ENCODE measurements at places on chromosomes 6 and 20.
A peak's percentile ranks its signal among the peaks of the same experiment; 100 is the strongest.

- DNase-seq: no peak
Observed at GRCh38 chr6:51203504-51203903, 384.8 kb downstream of the TFAP2B start.

GRCh38 chr20:32535953-32536823 is 48.9 kb downstream of the NOL4L start:
- peak; percentile 78 for DNase-seq

DNA sequence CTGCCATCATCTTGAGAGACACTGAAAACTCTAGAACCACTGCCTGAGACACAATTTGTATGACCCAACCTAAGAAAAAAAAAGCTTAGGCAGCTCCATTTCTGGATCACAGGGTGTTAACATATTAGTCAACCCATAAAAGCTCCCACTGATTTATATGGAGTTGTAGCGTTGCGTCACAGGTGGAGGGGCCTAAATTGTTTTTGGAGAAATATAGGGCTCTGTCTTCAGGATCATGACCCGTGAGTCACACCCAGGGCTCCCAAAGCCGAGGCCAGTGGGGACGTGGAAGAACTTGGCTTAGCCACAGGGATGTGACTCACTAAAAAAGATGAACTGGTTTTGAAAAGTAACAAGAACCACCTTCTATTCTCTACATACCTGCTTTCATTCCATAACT is 116.5 kb upstream of the BMP2 start:
- DNase-seq: no peak

DNA sequence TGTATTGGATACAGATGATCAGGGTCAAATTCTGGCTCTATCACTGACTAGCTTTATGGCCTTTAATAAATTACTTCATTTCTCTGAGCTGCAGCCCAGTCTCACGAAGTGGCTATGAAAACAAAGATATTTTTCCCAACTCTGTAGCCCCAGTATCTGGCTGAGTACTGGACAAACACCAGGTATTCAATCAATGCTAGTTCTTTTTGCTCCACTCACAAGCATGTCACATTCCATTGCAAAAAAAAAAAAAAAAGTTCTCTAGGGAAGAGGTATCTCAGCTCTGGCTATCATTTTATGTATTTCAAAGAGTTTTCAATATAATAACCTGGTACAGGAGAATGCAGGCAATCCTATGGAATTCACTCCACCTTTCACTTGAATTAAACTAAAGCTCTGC is 3.1 kb downstream of the CHD6 start:
- DNase-seq: no peak

DNA sequence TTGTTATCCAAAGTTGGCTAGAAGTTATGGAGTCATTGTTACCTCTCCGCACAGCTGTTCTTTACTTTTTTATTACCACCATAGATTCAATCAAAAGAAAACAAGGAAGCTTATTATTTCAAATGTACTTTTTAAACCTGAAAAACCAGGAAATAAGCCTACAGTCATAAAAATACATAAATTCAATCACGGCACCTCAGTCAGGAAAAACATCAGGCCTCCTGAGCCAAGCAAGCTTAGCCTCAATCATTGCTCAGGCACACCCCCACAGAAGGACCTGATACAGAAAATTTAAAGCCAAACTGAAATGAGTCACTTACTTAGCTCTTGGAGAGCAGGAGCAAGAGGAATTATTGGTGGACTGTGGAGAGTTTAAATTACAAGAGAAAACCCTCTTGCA is 44.3 kb downstream of the MARCKS start:
- no peak for DNase-seq

DNA sequence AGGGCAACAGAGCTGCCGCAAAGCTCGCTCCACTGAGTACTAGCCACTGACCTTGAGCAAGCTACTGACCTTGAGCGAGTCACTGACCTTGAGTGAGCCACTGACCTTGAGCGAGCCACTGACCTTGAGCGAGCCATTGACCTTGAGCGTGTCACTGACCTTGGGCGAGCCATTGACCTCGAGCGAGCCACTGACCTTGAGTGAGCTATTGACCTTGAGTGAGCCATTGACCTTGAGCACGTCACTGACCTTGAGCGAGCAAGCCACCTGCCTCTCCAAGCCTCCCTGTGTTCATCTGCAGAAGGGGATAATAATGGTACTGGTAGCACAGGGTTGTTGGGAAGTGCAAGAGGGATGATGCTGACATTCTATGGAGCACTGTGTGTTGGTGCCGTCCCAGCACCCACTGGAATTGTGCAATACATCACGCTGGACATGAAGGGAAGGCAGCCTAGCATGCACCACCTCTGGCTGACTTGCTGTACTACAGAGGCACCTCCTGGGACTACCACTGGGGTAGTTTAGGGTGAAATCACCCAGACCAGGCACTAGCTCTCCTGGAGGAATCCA is 60.2 kb downstream of the CTCFL start:
- DNase-seq: no peak

- no peak for DNase-seq
Observed at GRCh38 chr20:62219101-62219991, 732 bp downstream of the HRH3 start.

DNA sequence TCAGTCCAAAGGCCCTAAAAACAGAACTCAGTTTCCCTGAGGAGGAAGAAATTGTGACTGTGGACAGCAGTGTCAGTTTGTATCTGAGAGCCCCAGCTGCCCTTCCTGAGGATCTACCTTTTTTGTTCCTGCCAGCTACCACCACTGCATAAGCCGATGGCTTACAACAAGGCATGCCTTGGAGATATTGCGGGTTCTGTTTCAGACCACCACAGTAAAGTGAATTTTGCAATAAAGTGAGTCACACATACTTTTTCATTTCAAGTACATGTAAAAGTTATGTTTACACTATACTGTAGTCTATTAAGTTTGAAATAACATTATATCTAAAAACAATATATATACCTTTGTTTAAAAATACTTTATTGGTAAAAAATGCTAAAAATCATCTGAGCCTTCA is 9.6 kb upstream of the CST3 start:
- DNase-seq: no peak

GRCh38 chr6:128493877-128494276 is 26.5 kb downstream of the PTPRK start:
- no peak for DNase-seq

DNA sequence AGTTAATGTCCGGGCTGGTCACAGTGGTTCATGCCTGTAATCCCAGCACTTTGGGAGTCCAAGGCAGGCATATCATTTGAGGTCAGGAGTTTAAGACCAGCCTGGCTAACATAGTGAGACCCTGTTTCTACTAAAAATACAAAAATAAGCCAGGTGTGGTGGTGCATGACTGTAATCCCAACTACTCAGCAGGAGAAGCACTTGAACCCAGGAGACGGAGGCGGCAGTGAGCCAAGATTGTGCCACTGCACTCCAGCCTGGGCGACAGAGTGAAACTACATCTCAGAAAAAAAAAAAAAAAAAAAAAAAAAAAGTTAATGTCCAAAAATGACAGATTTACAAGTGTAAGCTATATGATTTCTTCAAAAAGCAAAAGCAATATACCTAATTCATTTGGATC is 124.9 kb downstream of the CCDC170 start:
- DNase-seq: no peak

DNA sequence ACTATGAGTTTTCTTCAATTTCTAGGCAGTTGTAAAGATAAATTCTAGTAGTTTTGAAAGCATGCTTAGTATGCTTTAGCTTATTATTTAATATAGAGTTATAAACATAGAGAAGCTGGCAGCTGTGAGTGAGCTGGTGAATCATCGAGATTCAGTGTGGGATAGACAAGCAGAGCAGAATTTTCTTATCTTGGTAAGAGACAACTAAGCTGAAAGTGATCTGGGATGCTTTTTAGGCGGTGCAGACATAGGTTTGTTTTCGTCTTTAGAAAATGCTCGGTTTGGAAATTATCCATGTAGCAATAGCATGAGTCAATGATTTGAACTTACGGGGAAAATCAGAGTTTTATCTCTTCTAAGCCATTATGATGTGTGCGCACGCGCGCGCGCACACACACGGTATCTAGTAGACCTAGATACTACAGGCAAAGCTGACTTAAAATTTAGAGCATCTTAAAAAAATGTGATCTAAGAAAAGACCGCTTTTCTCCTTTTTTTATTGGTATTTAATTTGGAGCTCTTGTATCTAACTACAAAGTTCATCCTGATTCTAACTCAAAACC is 128.3 kb upstream of the MAP3K7 start:
- no peak for DNase-seq

- DNase-seq: no peak
Observed at GRCh38 chr20:54535746-54536145, 60.4 kb downstream of the DOK5 start.

GRCh38 chr20:24672181-24672880 is 202.9 kb downstream of the SYNDIG1 start:
- DNase-seq: no peak

DNA sequence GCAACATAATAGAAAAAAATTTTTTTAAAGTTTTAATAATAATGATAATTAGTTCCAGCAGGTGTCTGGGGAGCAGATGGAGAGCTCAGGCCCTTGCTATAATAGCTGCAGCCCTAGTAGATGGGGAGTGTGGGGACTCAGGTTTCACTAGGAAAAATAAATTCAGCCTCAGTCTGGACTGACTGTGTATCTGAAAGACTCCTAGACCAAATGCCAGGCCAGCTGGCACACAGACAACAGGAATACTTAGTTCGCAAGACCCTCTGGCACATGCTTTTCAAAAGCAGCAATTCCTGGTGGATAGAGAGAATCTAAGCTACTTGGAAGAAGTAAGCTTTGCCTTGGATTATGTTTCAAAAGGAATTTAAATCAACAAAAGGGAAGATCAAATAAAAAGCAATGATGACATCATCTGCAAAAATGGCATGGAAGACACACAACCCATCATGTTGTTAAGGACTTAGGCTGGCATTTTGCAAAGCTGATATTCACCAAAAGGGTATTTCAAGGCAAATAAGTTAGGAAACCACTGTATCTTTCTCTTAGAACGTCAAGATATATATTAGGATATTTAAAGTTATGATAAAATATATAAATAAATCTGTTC is 107.8 kb downstream of the RNGTT start:
- peak; percentile 19 for DNase-seq

GRCh38 chr20:44704551-44704971 is 10.6 kb upstream of the CCN5 start:
- no peak for DNase-seq

- no peak for DNase-seq
Observed at GRCh38 chr6:102619585-102619984, 1226.1 kb downstream of the GRIK2 start.

GRCh38 chr6:158507174-158507573 is 52.7 kb upstream of the TMEM181 start:
- DNase-seq: no peak

GRCh38 chr6:170173335-170173881 is 117.5 kb downstream of the DLL1 start:
- DNase-seq: no peak

DNA sequence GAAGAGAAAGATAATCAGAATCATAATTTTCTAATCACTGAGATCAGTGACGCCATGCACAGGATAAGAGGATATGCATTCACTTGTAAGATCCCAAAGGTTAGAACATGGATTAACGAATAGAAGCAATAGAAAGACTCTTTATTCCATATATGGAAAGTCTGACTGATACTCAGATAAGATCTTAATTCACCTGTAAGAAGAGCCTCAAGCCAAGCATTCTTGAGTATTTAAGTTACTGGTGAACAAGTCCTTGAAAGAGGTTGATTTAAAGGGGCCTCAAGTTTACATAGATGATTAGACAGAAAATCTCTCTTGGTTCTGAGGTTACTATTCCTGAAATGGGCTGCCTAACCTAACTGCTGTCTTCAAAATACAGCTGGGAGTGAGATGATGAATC is 53.8 kb upstream of the MTRF1L start:
- no peak for DNase-seq

GRCh38 chr6:44399991-44400390 is 12.5 kb downstream of the CDC5L start:
- DNase-seq: no peak

DNA sequence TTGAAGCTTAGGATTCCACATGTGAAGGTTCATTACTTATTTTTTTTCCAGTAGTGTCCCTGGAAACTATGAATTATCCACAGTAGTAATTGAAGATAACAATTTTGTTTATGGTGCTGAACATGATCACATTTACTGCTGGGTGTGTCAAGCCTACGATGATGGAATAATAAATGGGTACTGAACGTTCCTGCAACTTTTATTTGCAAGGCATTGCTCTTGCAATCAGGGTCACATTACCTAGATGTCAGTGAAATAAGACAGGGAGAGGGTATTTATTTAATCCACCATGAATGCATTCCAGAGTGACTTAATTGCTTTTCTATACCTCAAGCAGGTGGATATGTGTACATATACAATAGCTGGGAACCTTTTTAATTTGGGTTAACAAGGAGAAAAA is 27.0 kb upstream of the MLIP start:
- DNase-seq: no peak

DNA sequence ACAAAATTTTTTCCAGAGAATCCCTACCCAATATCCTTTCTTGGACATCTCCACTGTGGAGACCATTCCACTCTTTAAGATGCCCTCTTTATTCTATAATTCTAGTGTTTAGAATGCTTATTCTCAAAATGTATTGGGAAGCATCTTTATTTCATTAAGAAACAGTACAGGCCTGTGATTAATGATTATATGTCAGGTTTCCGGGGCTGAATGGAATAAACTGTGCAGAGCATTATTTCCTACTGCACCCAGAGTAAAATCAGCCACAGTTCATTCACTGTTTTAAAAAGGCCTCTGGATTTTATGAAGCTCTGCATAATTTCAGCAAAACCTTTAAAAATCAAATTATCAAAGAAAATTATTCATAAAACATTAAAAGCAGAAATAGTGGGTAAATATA is 42.6 kb downstream of the DSE start:
- DNase-seq: no peak

- no peak for DNase-seq
Observed at GRCh38 chr20:25160897-25161296, 34.6 kb upstream of the ENTPD6 start.

DNA sequence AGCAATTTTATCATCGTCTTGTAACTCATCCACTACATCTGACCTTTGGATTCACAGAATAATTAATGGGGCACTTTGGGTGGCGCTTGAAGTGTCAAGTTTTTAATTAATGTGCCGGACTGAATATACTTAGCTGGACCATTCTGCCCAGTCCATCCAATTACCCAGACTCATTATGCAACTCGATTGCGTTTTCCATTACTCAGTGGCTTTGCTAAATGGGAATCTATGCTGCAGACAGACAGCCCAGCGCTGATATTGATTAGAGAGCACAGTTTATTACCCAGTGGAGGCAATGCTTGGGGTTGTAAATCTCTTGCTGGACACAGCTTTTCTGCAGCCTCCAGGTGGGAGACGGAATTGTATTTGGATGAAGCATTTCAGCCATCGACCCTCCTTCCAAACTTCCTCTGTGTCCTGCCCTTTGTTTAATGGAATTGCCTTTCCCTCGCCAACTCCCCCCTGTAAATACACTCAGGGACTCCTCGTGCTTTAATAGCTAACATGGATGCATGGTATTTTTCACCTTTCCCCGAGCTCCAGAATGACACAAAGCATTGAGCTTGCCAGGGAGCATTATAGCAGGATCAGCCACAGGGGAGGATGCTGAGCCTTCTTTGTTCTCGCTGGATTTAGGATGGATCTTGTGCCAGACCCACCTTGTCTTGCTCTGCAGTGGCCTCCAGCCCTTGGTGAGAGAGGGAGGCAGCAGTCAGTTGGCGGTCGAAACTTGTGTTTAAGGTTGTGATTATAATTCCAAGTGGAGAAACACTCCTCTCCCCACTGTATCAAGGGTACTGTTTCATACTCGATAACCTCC is 59.7 kb downstream of the EDN3 start:
- DNase-seq: no peak

- DNase-seq: no peak
Observed at GRCh38 chr6:122363769-122364483, 35.5 kb upstream of the HSF2 start.

GRCh38 chr6:13709689-13710551 is 1.7 kb downstream of the RANBP9 start:
- DNase-seq: no peak

All from DMS153 (cell line).